ENCODE measurements at places on chromosomes 3 and 15.

GRCh38 chr3:16338999-16339398, 74.0 kb downstream of the OXNAD1 start:
- 0 out of 2 replicates have a peak, but pooled peaks cover 1% of the 10 kb centered on the region for H3K36me3 ChIP-seq
- H3K27me3 ChIP-seq: no peaks in the 10 kb centered on the region
- no peak overlapping the region for H3K4me3 ChIP-seq
- DNase-seq: peak; percentile 28
- no peak overlapping the region for H3K27ac ChIP-seq

GRCh38 chr15:40246496-40247280, 7.8 kb downstream of the PAK6 start:
- DNase-seq: no peak
- H3K4me3 ChIP-seq: no peak overlapping the region
- peaks cover 20% of the 10 kb centered on the region for H3K4me1 ChIP-seq
- H3K36me3 ChIP-seq: no peaks in the 10 kb centered on the region
- no peak overlapping the region for H3K27ac ChIP-seq

GRCh38 chr3:191388823-191389222, 58.5 kb upstream of the UTS2B start:
- no peaks in the 10 kb centered on the region for H3K27me3 ChIP-seq
- H3K27ac ChIP-seq: no peak overlapping the region
- H3K4me3 ChIP-seq: no peak overlapping the region
- no peak for DNase-seq
- H3K4me1 ChIP-seq: no peaks in the 10 kb centered on the region
- no peaks in the 10 kb centered on the region for H3K36me3 ChIP-seq

- no peak for DNase-seq
- no peak overlapping the region for H3K4me3 ChIP-seq
- no peak overlapping the region for H3K27ac ChIP-seq
- no peaks in the 10 kb centered on the region for H3K4me1 ChIP-seq
- H3K36me3 ChIP-seq: no peaks in the 10 kb centered on the region
These were observed 220.0 kb downstream of the TBL1XR1 start for GRCh38 chr3:176977331-176977730.

DNA sequence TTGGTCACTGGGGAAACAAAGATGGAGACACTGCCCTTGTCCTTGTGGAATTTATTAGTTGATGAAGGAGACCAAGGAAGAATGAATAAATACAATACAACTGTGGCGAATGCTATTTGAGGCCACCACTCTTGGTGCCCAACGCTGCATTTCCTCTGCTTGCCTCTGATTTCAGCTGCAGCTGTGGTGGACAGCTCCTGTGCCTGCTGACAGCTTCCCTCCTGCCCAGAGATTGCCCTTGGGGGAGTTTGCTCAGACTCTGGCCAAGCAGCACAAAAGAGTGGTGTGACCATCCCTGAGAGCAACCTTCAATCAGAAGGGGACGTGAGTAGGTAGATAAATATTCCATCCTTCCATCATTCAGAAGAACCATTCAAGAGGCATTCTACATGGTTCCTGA, 64.6 kb upstream of the FHIT start:
- H3K27ac ChIP-seq: no peak overlapping the region
- no peak overlapping the region for H3K4me3 ChIP-seq
- H3K27me3 ChIP-seq: no peaks in the 10 kb centered on the region
- H3K4me1 ChIP-seq: no peaks in the 10 kb centered on the region
- no peaks in the 10 kb centered on the region for H3K36me3 ChIP-seq
- DNase-seq: no peak

- no peak for DNase-seq
- H3K36me3 ChIP-seq: no peaks in the 10 kb centered on the region
- H3K27me3 ChIP-seq: no peaks in the 10 kb centered on the region
- H3K4me1 ChIP-seq: peaks cover 8% of the 10 kb centered on the region
- no peak overlapping the region for H3K4me3 ChIP-seq
These were observed 63.1 kb downstream of the SLC12A8 start for GRCh38 chr3:125149462-125149861.

GRCh38 chr3:72380193-72380592, 468.1 kb downstream of the SHQ1 start:
- H3K36me3 ChIP-seq: 0 out of 2 replicates have a peak, but pooled peaks cover 2% of the 10 kb centered on the region
- no peaks in the 10 kb centered on the region for H3K27me3 ChIP-seq
- no peak overlapping the region for H3K4me3 ChIP-seq

- DNase-seq: no peak
- H3K36me3 ChIP-seq: no peaks in the 10 kb centered on the region
- no peak overlapping the region for H3K27ac ChIP-seq
These were observed 507 bp upstream of the AP3B2 start for GRCh38 chr15:82710208-82710555.

DNA sequence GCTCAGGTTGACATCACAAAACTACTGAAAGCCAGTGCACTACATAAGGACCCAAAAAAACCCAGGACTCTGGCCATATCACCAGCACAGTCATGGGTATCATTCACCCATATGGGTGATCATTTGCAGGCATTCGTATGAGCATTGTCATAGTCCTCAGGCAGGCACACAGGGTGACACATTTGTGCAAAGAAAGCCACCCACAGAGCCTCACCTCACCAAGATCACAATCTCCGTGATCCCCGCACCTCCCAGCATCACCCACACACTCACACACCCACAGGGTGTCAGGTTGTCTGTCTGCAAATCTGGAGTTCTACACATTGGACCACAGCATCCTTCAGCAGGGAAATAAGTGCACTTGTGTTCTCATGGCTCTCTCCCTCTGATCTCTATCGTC, 166.0 kb upstream of the LPP start:
- H3K4me3 ChIP-seq: no peak overlapping the region
- no peak for DNase-seq
- no peaks in the 10 kb centered on the region for H3K36me3 ChIP-seq
- H3K27me3 ChIP-seq: no peaks in the 10 kb centered on the region
- H3K4me1 ChIP-seq: peaks cover 20% of the 10 kb centered on the region

DNA sequence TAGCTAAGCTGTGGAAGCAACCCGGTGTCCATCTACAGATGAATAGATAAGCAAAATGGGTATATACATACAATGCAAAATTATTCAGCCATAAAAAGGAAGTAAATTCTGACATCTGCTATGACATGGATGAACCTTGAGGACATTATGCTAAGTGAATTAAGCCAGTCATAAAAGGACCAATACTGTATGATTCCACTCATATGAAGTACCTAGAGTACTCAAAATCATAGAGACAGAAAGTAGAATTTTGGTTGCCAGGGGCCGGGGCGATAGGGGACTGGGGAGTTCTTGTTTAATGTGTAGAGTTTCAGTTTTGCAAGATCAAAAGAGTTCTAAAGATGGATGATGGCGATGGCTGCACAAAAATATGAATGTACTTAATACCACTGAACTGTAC, 10.3 kb downstream of the EID1 start:
- no peak overlapping the region for H3K27ac ChIP-seq
- no peak for DNase-seq
- H3K4me3 ChIP-seq: no peak overlapping the region
- no peaks in the 10 kb centered on the region for H3K36me3 ChIP-seq
- H3K27me3 ChIP-seq: no peaks in the 10 kb centered on the region

- H3K4me1 ChIP-seq: no peaks in the 10 kb centered on the region
- H3K27ac ChIP-seq: no peak overlapping the region
- DNase-seq: no peak
- H3K4me3 ChIP-seq: no peak overlapping the region
These were observed 3.9 kb downstream of the CLDND1 start for GRCh38 chr3:98518816-98519215.

GRCh38 chr3:149808209-149808829, 4.7 kb upstream of the RNF13 start:
- H3K4me1 ChIP-seq: peaks cover 6% of the 10 kb centered on the region
- no peaks in the 10 kb centered on the region for H3K36me3 ChIP-seq
- no peak overlapping the region for H3K4me3 ChIP-seq
- peak; percentile 68 for DNase-seq
- H3K27ac ChIP-seq: no peak overlapping the region

- H3K27me3 ChIP-seq: no peaks in the 10 kb centered on the region
- no peak overlapping the region for H3K27ac ChIP-seq
- no peak for DNase-seq
- no peak overlapping the region for H3K4me3 ChIP-seq
- H3K36me3 ChIP-seq: no peaks in the 10 kb centered on the region
These were observed 186.6 kb downstream of the UBE2E2 start for GRCh38 chr3:23389686-23390085.

DNA sequence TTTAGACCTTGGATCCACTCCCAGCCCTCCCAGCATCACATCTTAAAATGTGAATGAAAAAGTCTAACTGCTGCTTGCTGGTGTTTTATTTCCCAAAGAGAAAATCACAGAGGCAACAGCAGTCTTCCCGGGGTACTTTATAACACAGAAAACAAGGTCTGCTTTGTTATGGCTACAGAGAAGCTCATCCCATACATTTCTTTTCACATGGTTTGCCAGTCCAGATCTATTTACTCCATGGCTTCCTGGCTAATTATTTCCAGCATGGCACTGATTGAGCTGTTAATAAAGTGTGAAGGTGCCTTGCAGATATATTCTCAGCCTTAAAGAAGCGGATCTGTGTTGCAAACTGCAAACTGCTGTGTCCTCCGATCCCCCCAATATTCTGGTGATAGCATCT, 466.1 kb upstream of the CFAP20DC start:
- H3K4me3 ChIP-seq: no peak overlapping the region
- no peak for DNase-seq
- H3K4me1 ChIP-seq: no peaks in the 10 kb centered on the region
- no peaks in the 10 kb centered on the region for H3K36me3 ChIP-seq
- no peaks in the 10 kb centered on the region for H3K27me3 ChIP-seq
- no peak overlapping the region for H3K27ac ChIP-seq

DNA sequence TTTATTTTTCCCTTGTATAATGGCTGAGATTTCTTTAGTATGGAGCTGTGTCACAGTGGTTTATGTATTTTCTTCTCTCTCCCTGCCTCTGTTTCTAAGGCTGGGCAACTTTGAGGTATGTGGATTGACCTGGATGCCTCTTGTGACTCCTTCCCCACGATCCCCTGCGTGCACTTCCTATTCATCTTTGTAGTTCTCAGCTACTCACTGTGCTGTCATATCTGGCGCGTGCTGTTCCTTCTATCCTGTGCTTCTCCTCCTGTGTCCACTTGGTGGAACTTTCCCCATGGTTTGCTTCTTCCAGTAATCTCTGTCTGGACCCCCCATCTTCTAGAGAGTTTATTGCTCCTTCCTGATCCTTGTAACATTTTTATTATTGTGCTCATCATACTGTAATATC, 97.3 kb downstream of the AKAP13 start:
- no peaks in the 10 kb centered on the region for H3K36me3 ChIP-seq
- H3K4me1 ChIP-seq: peaks cover 1% of the 10 kb centered on the region
- DNase-seq: no peak

Data from Caco-2 (cell line).